Uterine smooth muscle cell (primary cell): ENCODE measurements at places on chromosomes 1 and 21. TPM values are rescaled to one million over a fixed set of nuclear protein-coding genes. Genes with fewer than 3 reads are reported as not detected.

HUNK gene
- under 0.01 and 0.12 TPM in 2 replicates for total RNA-seq

CCDC27 gene
- total RNA-seq: not detected in 2 replicates

GUCA2B gene
- not detected in 2 replicates for total RNA-seq

TFAP2E gene
- total RNA-seq: 0.11 and 0.12 TPM in 2 replicates

TRNP1 gene
- total RNA-seq: 28.4 and 62.3 TPM in 2 replicates

RNU1-2 gene
- under 0.01 and 2,224 TPM in 2 replicates for total RNA-seq

BPNT1 gene
- total RNA-seq: 23.1 and 26.9 TPM in 2 replicates

CAMK1G gene
- 8.4 and 14.6 TPM in 2 replicates for total RNA-seq

DCDC2B gene
- 0.12 TPM in 1 of 2 replicates, not detected in the other for total RNA-seq

TTLL10 gene
- total RNA-seq: 0.12 TPM in 1 of 2 replicates, not detected in the other

TCHH gene
- under 0.01 TPM in 1 of 2 replicates, not detected in the other for total RNA-seq

KRTAP21-2 gene
- not detected in 2 replicates for total RNA-seq

GPR161 gene
- 12.0 and 12.9 TPM in 2 replicates for total RNA-seq

PEAR1 gene
- total RNA-seq: 1.3 and 1.6 TPM in 2 replicates

ZCCHC17 gene
- 39.1 and 50.0 TPM in 2 replicates for total RNA-seq

RGS13 gene
- total RNA-seq: not detected in 2 replicates

KCNAB2 gene
- total RNA-seq: 4.4 and 6.5 TPM in 2 replicates

OLIG1 gene
- not detected in 2 replicates for total RNA-seq

EFNA1 gene
- 0.22 and 0.75 TPM in 2 replicates for total RNA-seq

CAPN2 gene
- total RNA-seq: 471 and 668 TPM in 2 replicates

CYP4A22 gene
- not detected in 2 replicates for total RNA-seq

GBP7 gene
- total RNA-seq: 0.12 TPM in 1 of 2 replicates, not detected in the other

KCND3 gene
- under 0.01 and 0.25 TPM in 2 replicates for total RNA-seq

KRTAP12-2 gene
- total RNA-seq: not detected in 2 replicates

VHLL gene
- total RNA-seq: not detected in 2 replicates

EDN2 gene
- not detected in 2 replicates for total RNA-seq

FPGT gene
- 15.8 and 17.1 TPM in 2 replicates for total RNA-seq

DDR2 gene
- total RNA-seq: 230 and 316 TPM in 2 replicates

PLXNA2 gene
- total RNA-seq: 0.22 and 0.50 TPM in 2 replicates

PDZK1IP1 gene
- not detected in 2 replicates for total RNA-seq

AUNIP gene
- 1.7 and 5.6 TPM in 2 replicates for total RNA-seq

C1orf94 gene
- total RNA-seq: under 0.01 and 0.12 TPM in 2 replicates

CHIA gene
- not detected in 2 replicates for total RNA-seq

FCRL6 gene
- total RNA-seq: not detected in 2 replicates

TUT4 gene
- total RNA-seq: 34.7 and 40.2 TPM in 2 replicates

HSD11B1 gene
- total RNA-seq: 10.6 and 14.3 TPM in 2 replicates

CRP gene
- not detected in 2 replicates for total RNA-seq
